ENCODE measurements at places on chromosomes 11 and 22.
A peak's percentile ranks its signal among the peaks of the same experiment; 100 is the strongest.

DNA sequence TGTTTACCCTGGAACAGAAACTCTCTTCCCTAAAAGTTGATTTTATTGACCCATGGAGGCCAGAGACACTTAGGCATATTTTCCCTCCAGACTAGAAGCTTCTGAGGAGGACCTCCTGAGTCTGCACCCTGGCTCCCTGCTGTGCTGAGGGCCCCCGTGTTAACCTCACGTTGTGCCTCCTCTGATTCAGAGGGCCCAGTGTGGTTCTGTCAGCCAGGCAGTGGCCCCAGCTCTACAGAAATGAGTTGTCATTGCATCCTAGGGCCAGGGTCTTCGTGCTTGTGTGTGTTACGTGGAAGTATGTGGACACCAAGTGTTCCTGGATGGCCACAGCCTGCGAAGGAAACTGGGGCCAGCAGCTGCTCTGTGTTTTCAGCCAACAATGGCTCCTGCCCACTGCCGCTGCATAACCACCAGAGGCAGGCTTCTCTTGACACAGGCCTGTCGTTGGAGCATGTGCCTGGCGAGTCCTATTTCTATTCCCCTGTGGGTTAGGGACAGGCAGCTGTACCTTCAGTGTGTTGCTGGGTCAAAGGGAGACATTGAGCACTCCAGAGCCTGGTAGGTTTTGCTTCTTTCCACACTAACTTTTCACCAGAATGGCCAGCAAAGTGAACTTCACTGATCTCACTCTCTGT is 44.5 kb downstream of the MED15 start:
- DNase-seq: peak; percentile 3

DNA sequence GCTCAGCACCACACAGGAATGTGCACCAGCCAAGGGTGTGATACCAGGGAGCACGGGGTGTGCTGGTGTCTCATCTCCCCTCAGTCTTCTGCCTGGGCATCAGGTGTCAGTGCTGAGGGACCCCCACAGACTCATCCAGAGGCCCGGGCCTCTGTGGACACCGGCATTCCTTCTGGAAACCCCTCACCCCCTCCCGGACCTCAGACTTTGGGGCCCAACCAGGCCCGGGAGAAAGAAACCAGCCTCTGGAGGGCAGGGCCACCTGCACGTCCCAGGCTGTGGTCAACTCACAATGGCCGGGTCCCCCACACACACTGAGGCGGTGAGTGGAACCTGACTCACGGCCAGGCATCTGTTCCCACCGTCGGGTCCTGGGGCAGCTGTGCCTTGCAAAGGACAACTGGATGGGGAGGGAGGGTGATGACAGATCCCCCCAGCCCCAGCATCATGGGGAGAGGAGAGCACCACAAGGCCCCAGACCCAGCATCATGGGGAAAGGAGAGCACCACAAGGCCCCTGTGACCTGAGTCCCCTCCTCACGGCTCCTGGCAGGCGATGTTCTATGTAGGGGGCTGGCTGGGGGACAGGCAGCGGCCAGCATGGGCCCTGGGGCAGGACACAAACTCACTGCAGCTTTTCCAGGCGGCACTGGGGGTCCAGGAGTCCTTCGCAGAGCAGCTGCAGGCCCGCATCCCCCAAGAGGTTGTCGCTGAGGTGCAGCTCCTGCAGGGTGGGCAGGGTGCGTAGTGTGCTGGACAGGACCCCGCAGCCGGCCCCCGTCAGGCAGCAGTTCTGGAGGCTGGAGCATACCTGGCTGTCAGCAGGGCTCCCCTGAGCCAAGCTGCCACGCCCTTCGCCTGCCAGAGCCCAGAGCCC is 7.6 kb downstream of the RNH1 start:
- no peak for DNase-seq

- DNase-seq: no peak
Observed at GRCh38 chr11:125593114-125593820, 615 bp downstream of the STT3A start.

- DNase-seq: no peak
Observed at GRCh38 chr11:26578998-26579661, 7.1 kb upstream of the MUC15 start.

- DNase-seq: no peak
Observed at GRCh38 chr11:68988491-68988890, 7.7 kb upstream of the MRGPRD start.

GRCh38 chr11:110712659-110713448 is 617 bp upstream of the ARHGAP20 start:
- peak; percentile 81 for DNase-seq

GRCh38 chr11:116046127-116046526 is 541.9 kb upstream of the CADM1 start:
- DNase-seq: no peak

DNA sequence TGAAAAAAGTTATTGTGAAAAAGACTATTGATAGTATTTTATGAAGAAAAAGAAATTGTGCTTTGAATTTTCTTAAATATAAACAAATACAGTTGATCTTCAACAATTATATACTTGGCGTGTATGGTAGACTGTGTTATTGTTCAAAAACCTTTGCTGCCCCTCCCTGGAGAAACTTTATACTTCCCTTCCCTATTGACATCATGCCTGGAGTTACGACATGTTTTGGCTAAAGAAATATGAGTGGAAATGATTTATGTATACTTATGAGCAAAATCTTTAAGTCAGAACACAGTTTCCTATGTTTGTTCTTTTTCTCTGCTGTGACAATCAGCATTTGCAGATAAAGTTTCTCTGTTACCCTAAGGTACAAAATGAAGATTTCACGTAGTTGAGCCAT is 243.8 kb downstream of the TMEM135 start:
- DNase-seq: no peak

DNA sequence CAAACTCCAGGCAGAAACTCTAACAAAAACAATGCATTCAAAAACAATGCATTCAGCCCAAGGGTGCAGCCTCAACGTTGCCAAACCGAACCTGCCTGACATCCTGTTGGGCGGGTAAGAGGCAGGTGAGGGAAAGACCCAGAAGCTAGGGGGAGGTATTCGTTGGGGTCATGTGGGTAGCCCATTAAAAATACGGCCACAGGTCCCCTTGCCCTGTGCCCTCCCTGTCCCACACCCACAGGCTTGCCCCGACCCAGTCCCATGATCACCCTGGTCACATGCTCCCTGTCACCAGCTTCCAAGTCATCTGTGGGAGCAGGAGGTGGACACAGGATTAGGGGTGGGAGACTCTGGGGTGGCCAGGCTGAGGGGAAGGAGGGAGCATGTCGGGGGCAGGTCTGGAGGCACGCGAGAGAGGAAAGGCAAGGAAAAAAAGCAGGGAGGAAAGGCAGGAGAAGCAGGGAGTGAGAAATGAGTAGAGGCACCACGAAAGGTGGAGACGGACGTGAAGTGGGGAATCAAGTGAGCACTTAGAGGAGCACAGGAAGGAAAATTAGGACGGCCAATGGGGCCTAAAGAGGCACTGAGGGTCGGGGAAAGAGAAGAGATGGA is 683 bp downstream of the PLA2G6 start:
- no peak for DNase-seq

- no peak for DNase-seq
Observed at GRCh38 chr11:202490-202889, 4.7 kb downstream of the BET1L start.

DNA sequence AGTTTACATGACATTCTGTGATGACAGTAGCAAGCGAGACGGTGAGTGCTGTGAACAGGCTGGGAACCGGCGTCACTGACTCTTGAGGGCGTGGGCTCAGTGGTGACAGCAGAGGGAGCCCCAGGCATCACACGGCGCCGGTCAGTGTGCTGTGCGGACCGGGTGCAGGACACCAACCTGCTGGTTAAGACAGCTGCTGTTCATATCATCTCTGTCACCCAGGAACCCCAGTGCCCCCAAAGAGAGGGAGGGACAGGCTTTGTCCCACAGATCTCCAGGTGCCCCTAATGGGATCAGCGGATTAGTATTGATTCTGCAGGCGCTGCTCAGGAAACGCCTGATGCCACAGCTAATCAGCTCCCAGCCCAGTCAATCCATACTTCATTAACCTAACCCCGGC is 18.4 kb downstream of the B3GAT1 start:
- DNase-seq: no peak

DNA sequence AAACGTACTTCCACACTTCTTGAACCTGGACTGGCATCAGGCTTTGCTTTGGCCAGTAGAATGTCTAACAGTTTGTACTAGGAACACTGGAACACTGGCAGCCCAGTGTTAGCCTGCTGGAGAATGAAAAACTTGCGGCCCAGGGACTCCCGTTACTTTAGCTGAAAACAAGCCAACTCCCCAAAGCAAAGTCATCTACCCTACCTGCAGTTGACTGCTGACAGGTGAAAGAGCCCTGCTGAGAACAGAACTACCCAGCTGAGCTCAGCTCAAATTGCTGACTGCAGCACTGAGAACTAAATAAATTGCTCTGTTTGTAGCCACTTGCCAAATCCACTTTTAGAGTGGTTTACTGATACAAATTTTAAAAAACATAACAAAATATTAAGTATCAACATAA is 342.5 kb downstream of the LRRC4C start:
- DNase-seq: no peak

DNA sequence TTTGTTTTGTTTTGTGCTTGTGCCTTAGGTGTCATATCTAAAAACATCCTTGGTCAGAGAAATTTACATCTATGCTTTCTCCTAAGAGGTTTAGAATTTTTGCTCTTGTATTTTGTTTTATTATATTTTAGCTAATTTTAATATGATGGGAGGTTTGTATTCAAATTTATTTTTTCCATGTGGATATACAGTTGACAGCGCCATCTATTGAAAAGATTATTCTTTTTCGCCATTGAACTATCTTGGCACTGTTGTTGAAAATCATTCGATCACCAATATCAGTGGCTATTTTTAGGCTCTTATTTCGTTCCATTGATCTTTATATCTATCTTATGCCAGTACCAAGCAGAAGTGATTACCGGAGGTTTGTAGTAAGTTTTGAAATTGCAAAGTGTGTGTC is 510.3 kb downstream of the BRD1 start:
- no peak for DNase-seq

DNA sequence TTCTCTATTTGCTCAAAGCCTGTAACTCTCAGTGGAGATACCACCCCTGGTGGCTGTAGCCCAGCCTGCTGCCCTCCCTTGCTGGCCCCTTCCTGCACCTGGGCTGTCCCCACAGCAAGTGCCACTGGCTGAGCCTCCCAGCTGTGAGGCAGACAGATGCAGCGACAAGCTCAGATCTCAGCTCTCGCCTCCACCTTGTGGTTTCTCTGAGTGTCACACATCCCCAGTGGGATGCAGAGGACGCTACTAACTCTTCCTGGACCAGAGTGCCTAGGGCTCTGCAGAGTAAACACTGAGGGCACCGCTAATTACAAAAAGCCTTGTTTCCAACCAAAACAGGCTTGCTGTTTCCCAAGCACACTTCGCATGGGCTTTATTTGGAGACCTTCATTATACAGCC is 8.9 kb downstream of the YPEL1 start:
- peak; percentile 51 for DNase-seq

DNA sequence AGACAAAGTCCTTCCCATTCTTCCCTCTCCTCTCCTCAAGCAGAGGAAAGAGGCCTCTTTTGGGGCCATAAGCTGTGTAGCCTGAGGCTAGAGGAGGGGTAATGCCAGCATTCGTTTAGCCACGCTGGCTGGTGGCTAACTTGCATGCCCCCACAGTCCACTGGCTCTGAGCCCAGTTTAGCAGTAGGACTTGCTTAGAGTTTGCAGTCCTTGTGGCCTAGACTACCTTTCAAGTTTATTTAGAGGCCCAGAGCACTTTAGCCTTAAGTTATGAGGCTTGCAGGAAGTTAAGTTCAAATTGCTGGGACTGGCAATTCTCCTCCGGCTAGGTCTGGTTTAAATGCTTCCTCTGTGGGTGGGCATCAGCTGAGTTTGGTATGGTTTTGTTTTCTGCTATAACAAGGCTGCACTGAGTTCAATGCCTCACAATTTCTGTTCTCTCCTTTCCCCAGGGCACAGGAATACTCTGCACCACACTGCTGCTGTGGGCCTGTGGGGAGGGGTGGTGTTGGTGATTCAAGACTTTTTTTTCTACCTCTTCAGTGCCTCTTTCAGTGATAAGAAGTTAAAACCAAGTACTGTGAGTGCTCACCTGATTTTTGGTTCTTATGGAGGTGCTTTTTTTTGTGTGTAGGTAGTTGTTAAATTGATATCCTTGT is 281.0 kb upstream of the C11orf87 start:
- no peak for DNase-seq

- DNase-seq: no peak
Observed at GRCh38 chr11:73566422-73566821, 31.5 kb downstream of the FAM168A start.

DNA sequence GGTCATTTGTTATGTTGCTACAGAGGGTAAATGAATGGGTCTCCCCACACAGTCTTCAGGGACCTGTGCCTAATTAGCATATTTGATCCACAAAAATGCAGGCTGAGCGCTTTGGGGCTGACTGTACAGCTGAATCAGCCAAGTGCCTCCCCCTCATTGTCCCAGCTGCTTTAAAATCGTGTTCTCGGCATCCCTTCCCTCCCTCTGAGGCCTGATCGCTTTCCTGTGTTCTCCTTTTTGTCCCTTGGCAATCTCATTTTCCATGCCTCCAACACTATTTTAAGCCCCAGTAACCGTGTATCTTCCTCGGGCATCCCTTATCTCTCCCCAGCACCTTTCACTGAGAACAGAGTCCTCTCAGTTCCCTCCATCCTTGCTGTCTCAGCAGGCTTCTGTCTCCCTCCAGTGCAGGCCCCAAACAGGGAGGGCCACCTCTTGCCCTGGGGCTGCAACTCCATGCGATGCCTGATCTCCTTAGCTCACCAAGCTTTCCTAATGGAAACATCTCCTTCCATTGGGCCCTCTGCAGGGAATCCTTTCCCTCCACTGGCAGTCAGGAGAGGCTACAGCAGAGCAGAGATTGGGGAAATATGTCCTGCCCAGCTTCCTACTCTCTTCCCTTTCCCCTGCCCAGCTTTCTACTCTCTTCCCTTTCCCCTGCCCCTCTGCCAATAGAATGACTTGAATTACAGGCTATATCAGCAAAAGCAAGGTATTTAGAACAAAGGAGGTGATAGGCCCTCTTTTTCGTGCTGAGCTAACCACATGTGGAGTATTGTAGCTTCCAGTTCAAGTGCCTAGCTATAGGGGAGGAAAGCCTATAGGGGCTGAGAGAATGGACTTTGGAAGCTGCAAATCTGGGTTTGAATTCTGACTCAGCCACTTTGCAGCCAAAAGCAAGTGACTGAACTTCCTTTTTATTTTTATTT is 13.8 kb downstream of the UQCR10 start:
- DNase-seq: no peak

GRCh38 chr11:91305402-91305801 is 919.2 kb upstream of the FAT3 start:
- no peak for DNase-seq

DNA sequence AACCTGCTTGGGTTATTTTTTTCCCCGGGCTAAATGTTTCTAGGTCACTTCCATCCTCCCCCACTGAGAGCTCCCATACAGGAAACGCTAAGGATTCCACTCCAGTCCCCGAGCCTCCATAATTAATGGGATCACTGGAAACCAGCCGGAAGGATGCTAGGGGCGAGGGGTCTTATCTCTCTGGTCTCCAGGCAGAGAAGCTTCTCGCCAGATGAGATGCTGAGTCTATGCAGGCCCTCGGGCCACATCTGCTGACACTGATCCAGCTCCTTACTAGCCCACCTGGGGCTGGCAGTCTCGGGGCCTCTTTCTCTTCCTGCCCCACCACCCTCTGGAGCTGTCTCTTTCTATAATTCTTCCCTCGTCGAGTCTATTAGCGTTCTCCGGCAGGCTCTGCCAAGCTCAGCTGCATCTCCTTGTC is 125.9 kb upstream of the SYT13 start:
- no peak for DNase-seq

- no peak for DNase-seq
Observed at GRCh38 chr11:118897721-118898310, 14.1 kb downstream of the CXCR5 start.

GRCh38 chr11:131663405-131664200 is 293.2 kb downstream of the NTM start:
- DNase-seq: no peak

Data from NCI-H2081 (cell line).